GM23338 (cell line): ENCODE measurements at places on chromosomes 7 and 10. TPM values are rescaled to one million over a fixed set of nuclear protein-coding genes. Genes with fewer than 3 reads are reported as not detected.
A peak's percentile ranks its signal among the peaks of the same experiment; 100 is the strongest.

- no peak for DNase-seq
- H3K27me3 ChIP-seq: no peaks in the 10 kb centered on the region
- H3K27ac ChIP-seq: no peak overlapping the region
- no peaks in the 10 kb centered on the region for H3K4me1 ChIP-seq
- no peaks in the 10 kb centered on the region for H3K36me3 ChIP-seq
Measured at GRCh38 chr10:113801569-113801968, 50.1 kb downstream of the PLEKHS1 start.

DNA sequence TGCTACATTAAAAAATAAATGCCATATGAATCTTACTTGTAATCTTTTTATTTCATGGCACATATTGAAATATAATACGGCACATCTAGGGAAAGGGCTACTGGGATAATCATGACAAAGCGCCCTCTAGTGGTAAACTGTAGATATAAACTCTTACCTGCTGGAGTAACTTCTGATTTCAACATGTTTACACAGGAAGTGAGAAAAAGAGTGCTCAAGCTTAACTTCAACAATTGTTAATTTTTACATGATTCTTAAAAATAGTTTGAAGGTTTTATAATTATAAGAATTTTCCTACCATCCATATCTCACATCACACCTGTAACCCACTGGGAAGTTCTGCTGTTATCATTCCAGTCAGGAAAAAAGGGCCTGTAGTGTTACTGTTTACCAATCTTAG, 2.0 kb upstream of the HEPACAM2 start:
- no peak overlapping the region for H3K27ac ChIP-seq
- H3K36me3 ChIP-seq: no peaks in the 10 kb centered on the region
- H3K27me3 ChIP-seq: no peaks in the 10 kb centered on the region
- H3K4me1 ChIP-seq: no peaks in the 10 kb centered on the region
- DNase-seq: peak; percentile 80
- H3K4me3 ChIP-seq: no peak overlapping the region

DNA sequence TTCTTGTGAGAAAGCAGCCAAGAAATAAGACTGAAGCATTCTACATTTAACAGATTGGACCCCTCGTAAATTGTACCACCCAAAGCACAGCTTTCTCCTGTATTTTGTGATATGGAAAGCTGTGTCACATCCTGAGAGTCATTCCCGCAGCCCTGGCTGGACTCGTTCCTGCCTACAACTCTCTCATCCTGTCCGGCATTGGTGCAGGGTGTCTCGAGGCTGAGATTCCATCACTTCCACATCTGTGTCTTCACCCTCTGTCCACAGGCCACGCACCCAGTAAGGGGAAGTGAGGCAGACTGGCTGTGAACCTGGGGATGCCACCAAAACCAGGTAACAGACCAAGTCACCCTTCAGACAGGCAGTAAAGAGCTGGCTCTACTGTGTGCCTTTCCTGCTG, 146.2 kb upstream of the KLF6 start:
- no peak for DNase-seq
- no peaks in the 10 kb centered on the region for H3K4me1 ChIP-seq
- H3K27me3 ChIP-seq: no peaks in the 10 kb centered on the region
- no peaks in the 10 kb centered on the region for H3K36me3 ChIP-seq
- no peak overlapping the region for H3K4me3 ChIP-seq

DNA sequence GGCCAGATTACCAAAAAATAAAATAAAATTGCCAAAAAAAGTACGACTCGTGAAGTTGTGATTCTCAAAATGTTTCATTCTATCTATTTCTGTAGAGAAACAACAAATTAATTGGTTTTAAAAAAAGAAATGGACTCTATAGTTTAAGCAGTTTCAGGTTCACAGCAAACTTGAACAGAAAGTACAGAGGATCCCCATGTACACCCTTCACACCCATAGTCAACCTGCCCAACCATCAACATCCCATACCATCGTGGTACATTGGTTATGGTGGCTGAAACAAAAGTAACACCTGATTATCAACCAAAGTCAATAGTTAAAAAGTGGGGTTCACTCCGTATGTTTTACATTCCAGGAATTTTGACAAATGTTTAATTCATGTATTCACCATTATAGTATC, 496.1 kb downstream of the ANKRD7 start:
- H3K36me3 ChIP-seq: no peaks in the 10 kb centered on the region
- no peak overlapping the region for H3K27ac ChIP-seq
- no peaks in the 10 kb centered on the region for H3K27me3 ChIP-seq
- no peak for DNase-seq

GRCh38 chr7:47801423-47801822, 146.8 kb downstream of the PKD1L1 start:
- no peaks in the 10 kb centered on the region for H3K4me1 ChIP-seq
- no peak for DNase-seq
- H3K27me3 ChIP-seq: no peaks in the 10 kb centered on the region
- no peak overlapping the region for H3K4me3 ChIP-seq
- no peaks in the 10 kb centered on the region for H3K36me3 ChIP-seq

DNA sequence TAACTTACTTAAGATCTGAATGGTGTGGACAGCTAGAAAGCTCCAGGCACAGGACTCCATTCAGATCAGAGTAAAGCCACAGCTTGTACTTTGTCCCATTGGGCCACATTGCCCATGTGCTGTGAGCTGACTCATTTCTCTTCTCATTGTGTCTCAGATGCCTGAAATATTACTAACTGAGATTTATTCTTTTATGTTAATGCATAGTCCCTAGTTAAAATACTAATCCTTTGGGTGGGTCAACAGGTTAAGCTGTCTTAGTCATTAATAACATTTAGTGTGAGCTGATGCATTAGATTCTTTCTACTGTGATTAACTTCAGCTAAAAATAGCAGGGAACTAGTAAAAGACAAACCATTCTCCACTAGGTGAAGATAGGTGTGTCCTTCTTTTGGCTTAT, 104.7 kb upstream of the ARMC3 start:
- no peak overlapping the region for H3K4me3 ChIP-seq
- no peaks in the 10 kb centered on the region; the same call in 1 of the 2 replicates for H3K4me1 ChIP-seq
- H3K36me3 ChIP-seq: no peaks in the 10 kb centered on the region
- no peaks in the 10 kb centered on the region for H3K27me3 ChIP-seq
- no peak overlapping the region for H3K27ac ChIP-seq
- no peak for DNase-seq

GRCh38 chr7:94378356-94378755, 16.3 kb upstream of the COL1A2 start:
- no peak for DNase-seq
- no peak overlapping the region for H3K4me3 ChIP-seq
- no peak overlapping the region for H3K27ac ChIP-seq
- H3K36me3 ChIP-seq: no peaks in the 10 kb centered on the region

GRCh38 chr10:13659887-13660550, 73.3 kb downstream of the PRPF18 start:
- H3K4me1 ChIP-seq: no peaks in the 10 kb centered on the region; the same call in 1 of the 2 replicates
- H3K27ac ChIP-seq: no peak overlapping the region
- H3K4me3 ChIP-seq: no peak overlapping the region
- 0 out of 2 replicates have a peak, but pooled peaks cover 2% of the 10 kb centered on the region for H3K36me3 ChIP-seq

GRCh38 chr7:53245721-53246120, 210.3 kb downstream of the POM121L12 start:
- H3K4me3 ChIP-seq: no peak overlapping the region
- H3K36me3 ChIP-seq: no peaks in the 10 kb centered on the region
- peaks cover 4% of the 10 kb centered on the region for H3K4me1 ChIP-seq
- no peak for DNase-seq
- no peaks in the 10 kb centered on the region for H3K27me3 ChIP-seq

DNA sequence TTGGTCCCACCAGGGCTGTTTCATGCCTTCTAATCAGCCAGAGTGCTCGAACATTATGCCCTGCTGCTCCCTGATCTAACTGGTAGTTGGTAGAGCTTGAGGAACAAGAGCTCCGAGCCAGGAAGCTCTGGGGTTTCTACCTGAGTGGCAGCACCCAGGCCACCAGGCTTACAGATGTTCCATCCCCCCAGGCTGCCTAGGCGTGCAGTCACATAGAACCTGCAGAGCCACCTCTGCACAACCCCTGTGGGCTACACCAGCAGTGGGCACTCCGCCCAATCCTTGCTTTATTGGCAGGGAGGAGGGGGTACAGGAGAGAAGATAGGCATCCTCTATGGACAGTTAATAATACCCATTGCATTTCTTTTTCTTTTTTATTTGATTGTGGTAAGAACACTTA, 21.8 kb downstream of the MAP3K8 start:
- no peak overlapping the region for H3K4me3 ChIP-seq
- no peak overlapping the region for H3K27ac ChIP-seq
- H3K27me3 ChIP-seq: no peaks in the 10 kb centered on the region

GRCh38 chr10:96238646-96239623, 32.4 kb downstream of the BLNK start:
- no peaks in the 10 kb centered on the region for H3K4me1 ChIP-seq
- no peaks in the 10 kb centered on the region for H3K36me3 ChIP-seq
- no peak overlapping the region for H3K4me3 ChIP-seq
- H3K27me3 ChIP-seq: no peaks in the 10 kb centered on the region
- no peak overlapping the region for H3K27ac ChIP-seq
- DNase-seq: no peak

The PTN gene
- 18.5 and 20.1 TPM in 2 replicates for total RNA-seq

- no peak for DNase-seq
- no peaks in the 10 kb centered on the region for H3K4me1 ChIP-seq
Measured at GRCh38 chr10:35231646-35232045, 104.7 kb upstream of the CCNY start.

GRCh38 chr10:3656214-3656613, 128.8 kb downstream of the KLF6 start:
- H3K4me1 ChIP-seq: no peaks in the 10 kb centered on the region
- no peak overlapping the region for H3K27ac ChIP-seq
- H3K27me3 ChIP-seq: no peaks in the 10 kb centered on the region
- H3K36me3 ChIP-seq: no peaks in the 10 kb centered on the region

The CUBN gene
- total RNA-seq: 0.23 and 1.8 TPM in 2 replicates

The STAG3 gene
- total RNA-seq: 3.4 and 4.6 TPM in 2 replicates

DNA sequence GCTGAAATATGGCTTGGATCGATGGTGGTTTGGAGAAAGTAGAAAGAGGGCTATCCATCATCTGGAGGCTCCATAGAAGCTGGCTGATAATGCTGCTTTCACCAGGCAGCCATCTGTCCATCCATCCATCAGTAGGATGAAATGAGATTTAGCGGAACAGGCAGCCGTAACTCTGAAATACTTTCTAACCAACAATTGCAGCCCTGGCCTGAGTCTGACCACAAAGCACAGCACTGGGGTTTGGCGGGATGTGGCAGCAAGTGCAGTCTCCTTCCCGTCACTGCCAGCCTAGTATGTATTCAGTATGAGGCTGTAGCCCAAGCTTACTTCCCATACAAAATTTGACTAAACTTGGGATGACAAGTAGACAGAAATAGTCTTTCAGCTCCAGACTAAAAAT, 38.0 kb downstream of the R3HCC1L start:
- H3K27me3 ChIP-seq: no peaks in the 10 kb centered on the region
- H3K36me3 ChIP-seq: no peaks in the 10 kb centered on the region
- H3K4me3 ChIP-seq: no peak overlapping the region
- H3K27ac ChIP-seq: peak overlapping the region; percentile 21; the same call in 1 of the 2 replicates
- DNase-seq: peak; percentile 15

DNA sequence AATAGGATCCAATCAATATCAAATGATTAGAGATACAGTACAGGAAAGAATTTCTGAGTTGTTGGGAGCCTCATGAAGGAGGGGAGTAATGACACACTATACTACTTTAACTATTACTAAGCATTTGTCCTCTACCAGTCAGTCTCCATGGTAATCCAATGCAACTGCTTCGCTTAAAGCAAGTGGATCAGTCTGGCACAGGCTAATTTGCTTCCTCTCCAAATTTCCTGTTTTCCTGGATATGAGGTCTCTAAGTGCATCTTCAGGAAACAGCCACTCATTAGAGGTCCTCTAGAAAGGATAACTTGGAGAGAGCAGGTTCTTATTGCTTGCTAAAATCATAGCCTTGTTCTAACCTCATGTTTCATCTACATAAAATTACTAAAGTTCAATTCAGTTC, 8.4 kb upstream of the SEPTIN7 start:
- no peak for DNase-seq
- no peaks in the 10 kb centered on the region; the same call in 1 of the 2 replicates for H3K4me1 ChIP-seq
- H3K27me3 ChIP-seq: no peaks in the 10 kb centered on the region
- no peak overlapping the region for H3K27ac ChIP-seq
- H3K36me3 ChIP-seq: no peaks in the 10 kb centered on the region
- H3K4me3 ChIP-seq: no peak overlapping the region

GRCh38 chr7:155231241-155231800, 66.4 kb upstream of the INSIG1 start:
- peaks cover 14% of the 10 kb centered on the region for H3K4me1 ChIP-seq
- no peak overlapping the region for H3K4me3 ChIP-seq
- no peak for DNase-seq
- H3K27me3 ChIP-seq: no peaks in the 10 kb centered on the region
- H3K36me3 ChIP-seq: no peaks in the 10 kb centered on the region

DNA sequence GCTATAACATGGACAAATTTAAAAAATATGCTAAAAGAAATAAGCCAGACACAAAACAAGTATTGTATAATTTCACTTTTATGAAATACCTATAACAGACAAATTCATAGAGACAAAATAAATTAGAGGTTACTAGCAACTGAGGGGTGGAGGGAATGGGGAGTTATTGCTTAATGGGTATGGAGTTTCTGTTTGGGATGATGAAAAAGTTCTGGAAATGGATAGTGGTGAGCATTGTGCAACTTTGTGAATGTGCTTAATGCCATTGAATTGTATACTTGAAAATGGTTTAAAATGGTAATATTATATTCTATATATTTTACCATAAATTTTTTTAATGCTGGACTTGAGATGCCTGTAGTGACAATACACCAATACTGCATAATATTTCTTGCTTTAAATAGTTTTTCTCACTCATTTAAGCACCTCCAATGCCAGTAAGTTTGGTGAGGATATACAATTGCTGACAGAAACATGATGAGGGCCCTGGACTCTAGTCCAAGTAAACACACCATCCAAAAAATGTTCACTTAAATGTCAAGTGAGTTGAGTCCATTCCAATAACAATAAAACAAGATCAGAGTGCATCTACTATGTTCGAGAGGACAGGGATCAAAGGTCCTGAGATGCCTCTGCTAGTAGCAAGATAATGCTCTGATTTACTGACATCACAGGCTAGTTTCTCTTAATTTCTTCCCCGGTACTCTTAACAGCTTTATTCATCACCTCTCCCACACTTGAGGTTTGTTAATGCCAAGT, 71.9 kb downstream of the NT5C2 start:
- no peak for DNase-seq
- H3K36me3 ChIP-seq: no peaks in the 10 kb centered on the region
- H3K27ac ChIP-seq: 0 out of 2 replicates have a peak overlapping the region, but pooled peaks have one; percentile 36
- no peak overlapping the region for H3K4me3 ChIP-seq
- no peaks in the 10 kb centered on the region for H3K27me3 ChIP-seq

GRCh38 chr7:87797798-87798403, 78.3 kb downstream of the SLC25A40 start:
- H3K36me3 ChIP-seq: no peaks in the 10 kb centered on the region
- no peak overlapping the region for H3K27ac ChIP-seq
- no peaks in the 10 kb centered on the region for H3K27me3 ChIP-seq
- H3K4me1 ChIP-seq: no peaks in the 10 kb centered on the region
- peak; percentile 81 for DNase-seq

The FRMPD2 gene
- not detected in 2 replicates for total RNA-seq

- DNase-seq: no peak
- no peaks in the 10 kb centered on the region for H3K4me1 ChIP-seq
- no peak overlapping the region for H3K4me3 ChIP-seq
- H3K27ac ChIP-seq: no peak overlapping the region
- no peaks in the 10 kb centered on the region for H3K36me3 ChIP-seq
Measured at GRCh38 chr7:30764030-30764975, 6.9 kb upstream of the MINDY4 start.

GRCh38 chr7:87152897-87153641, 816 bp downstream of the DMTF1 start:
- H3K36me3 ChIP-seq: no peaks in the 10 kb centered on the region
- peak; percentile 28 for DNase-seq
- 0 out of 2 replicates have a peak, but pooled peaks cover 8% of the 10 kb centered on the region for H3K4me1 ChIP-seq
- no peaks in the 10 kb centered on the region for H3K27me3 ChIP-seq
- H3K27ac ChIP-seq: peak overlapping the region; percentile 99
